Activated T-helper 9 cell treated with anti-CD3 and anti-CD28 coated beads, Interleukin-2, amount 50 U/mL, for 16 hours (primary cell): ENCODE measurements at places on chromosomes 7 and 10.

DNA sequence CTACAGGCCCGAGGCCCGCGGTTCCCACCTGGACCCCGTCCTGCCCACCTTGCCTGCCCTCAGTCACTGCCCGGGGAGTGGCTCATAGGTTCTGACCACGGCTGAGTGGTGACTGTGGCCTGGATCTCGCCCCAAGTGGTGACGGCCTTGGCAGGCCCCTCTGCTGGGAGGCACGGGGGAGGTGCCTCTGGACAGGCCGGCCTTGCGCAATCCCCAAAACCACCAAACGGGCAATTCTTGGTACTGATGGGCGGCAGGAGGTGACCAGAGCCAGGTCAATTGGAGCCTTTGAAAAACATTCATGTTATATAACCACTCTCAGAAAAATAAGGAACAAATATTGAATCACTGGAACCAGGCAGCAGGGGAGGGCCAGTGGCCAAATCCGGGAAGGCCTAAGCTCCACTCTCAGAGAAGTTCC, 83.4 kb downstream of the PRKAG2 start:
- no peak for DNase-seq

DNA sequence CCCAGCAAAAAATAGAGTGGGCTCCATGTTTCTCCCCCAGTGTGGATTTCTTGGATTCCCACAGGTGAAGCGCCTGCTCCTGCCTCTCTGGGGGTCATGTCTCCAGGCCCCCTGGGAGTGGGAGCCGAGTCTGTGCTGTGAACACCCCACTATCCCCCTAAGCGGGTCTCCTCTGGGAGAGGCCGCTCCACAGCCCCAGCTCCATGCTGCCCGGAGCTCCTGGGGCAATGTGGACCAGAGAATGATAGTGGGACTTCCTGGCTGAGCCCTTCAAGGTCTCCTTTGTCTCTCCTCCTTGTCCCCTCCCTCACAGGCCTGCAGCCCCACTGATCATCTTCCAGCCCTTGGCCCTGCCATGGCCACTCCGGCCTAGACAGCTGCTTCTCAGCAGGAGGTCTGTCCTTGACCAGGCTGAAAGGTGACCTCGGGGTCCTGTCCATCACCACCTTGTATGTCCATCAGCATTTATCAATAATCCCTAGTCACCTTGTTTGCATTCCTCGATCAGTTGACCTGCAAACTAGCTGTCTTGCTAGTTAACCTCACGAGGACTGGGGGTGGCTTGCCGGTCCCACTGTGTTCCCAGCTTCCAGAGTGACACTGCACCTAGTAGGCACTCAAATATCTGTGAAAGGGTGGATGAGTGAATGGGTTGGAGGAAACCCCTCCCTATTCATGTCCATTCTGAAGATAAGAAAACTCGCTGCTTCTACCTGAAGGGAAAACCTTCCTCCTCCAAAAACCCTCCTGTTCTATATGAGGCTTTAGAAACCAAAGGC, 776 bp upstream of the CALML3 start:
- no peak for DNase-seq

GRCh38 chr10:23505797-23506465, 67.1 kb downstream of the OTUD1 start:
- DNase-seq = no peak

DNA sequence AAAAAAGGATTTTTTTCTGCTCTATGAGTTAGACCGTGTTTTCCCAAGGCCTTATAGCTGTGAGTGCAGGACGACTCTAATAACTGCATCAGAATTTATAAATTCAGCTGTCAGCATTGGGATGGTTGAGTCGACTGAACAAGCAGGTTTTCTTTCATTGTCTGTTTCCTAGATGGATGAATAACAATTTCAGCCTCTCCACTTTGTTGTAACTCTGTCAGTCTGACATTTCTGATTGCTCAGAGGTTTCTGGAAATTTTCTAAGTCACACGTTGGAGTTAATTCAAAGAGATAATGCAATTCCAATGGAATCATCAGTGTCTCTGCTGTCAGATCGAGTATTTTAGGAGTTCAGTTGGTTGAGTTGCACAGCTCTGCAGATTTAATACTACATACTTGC, 159.2 kb downstream of the CHN2 start:
- DNase-seq = no peak

GRCh38 chr10:119932631-119933030, 40.1 kb downstream of the SEC23IP start:
- no peak for DNase-seq

DNA sequence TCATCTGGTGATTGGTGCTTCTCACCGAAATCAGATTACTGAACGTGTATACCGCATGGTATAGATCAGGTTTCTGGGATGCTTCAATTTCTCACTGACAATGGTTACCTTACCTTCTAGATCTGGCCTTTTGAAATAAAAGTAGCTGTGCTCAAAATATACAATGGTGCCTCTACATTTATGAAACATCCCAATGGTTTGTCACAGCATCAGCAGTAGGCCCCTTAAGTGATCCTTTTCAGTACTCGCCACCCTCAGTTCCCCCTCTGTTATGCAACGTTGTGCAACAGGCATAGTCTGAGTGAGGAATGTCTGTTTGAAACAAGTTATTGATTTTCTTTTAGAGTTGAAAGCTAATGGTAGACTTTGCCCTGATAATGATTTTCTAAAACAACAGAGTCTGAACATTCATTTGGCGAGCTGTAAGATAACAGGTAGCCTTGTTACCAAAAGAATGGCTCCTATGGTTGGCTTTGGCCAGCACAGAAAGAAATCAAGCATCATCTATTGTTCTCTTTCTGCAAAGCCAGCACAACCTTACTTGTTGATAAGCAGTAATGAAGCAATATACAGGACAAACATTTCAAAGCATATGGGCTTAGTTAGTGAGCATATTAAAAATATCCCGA, 693.9 kb downstream of the PARD3 start:
- DNase-seq = no peak

GRCh38 chr7:1415389-1415990, 43.8 kb downstream of the MICALL2 start:
- DNase-seq = no peak

- no peak for DNase-seq
Observed at GRCh38 chr10:75954486-75954885, 523.1 kb downstream of the LRMDA start.

- DNase-seq = no peak
Observed at GRCh38 chr10:77531441-77532001, 106.1 kb downstream of the KCNMA1 start.

DNA sequence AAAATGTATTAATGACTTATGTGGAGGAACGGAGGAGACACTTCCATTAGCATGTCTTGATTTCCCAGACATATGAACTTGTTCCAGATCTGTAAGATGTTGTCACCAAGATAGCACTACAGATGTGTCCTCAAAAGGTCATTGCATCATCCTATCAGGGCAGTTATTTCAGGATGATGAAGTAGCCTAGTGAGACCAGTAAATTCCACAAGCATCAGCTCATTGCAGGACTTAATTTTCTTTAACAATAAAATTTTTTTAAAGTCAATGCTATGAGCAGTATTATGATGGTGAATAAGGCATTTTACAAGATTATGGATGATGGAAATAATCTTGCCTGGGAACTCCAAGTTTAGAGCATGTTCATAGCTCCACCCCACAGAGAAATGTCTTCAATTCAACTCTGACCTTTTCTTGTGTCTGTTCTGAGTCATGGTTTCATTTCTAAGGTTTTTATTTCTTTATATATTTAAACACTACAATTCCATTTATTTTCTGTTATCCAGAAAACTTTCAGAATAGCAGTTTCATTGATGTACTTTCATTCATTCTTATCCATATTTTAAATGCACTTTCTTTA, 1203.3 kb upstream of the CELF2 start:
- DNase-seq = no peak

GRCh38 chr10:13871011-13871410, 284.2 kb downstream of the PRPF18 start:
- DNase-seq = no peak

- DNase-seq = no peak
Observed at GRCh38 chr10:7458556-7458955, 47.7 kb upstream of the SFMBT2 start.

- no peak for DNase-seq
Observed at GRCh38 chr10:124343351-124344265, 75.1 kb downstream of the OAT start.

GRCh38 chr10:113541549-113541927, 11.3 kb upstream of the HABP2 start:
- DNase-seq = no peak

DNA sequence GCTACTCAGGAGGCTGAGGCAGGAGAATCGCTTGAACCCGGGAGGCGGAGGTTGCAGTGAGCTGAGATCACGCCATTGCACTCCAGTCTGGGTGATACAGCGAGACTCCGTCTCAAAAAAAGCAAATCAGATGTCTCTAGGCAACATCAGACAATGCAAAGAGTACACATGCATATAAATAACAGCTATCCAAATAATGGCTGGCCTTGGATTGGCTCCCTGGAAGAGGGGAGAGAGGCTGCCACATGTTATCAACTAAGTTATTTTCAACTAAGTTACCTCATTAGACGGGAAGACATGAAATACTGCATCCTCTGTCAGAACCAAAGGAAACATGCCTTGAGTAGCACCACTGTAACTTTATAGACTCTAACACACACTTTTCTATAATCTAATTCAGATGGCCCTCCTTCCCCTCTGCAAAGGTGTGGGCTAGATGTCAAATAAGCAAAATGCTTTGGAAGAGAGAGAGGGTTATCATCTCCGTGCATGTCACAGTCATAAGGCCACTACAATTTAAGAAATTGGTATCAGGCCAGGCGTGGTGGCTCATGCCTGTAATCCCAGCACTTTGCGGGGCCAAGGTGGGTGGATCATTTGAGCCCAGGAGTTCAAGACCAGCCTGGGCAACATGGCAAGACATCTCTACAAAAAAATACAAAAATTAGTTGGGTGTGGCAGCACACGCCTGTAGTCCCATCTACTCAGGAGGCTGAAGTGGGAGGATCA, 22.5 kb upstream of the SPOCK2 start:
- DNase-seq = no peak

GRCh38 chr10:106504536-106504935, 660.0 kb downstream of the SORCS1 start:
- no peak for DNase-seq

DNA sequence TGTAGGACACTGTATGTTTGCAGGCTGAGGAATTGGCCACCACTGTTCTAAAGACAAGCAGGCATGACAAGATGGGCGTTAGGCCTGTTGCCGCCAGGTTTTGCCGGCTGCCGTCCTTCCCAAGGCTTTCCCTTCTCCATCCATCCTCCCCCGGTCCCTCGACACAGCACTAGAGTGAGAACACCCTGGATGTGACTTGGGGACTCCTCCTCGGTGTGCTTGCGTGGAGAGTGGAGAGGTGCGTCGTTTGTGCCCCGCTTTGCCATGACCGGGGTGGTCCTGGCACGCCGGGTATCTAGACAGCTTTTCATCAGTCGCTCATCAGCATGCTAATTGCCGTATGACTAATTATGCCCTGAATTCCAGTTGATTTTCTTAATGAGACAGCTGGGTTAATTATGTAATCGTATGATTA, 206.6 kb upstream of the SH2B2 start:
- DNase-seq = no peak

DNA sequence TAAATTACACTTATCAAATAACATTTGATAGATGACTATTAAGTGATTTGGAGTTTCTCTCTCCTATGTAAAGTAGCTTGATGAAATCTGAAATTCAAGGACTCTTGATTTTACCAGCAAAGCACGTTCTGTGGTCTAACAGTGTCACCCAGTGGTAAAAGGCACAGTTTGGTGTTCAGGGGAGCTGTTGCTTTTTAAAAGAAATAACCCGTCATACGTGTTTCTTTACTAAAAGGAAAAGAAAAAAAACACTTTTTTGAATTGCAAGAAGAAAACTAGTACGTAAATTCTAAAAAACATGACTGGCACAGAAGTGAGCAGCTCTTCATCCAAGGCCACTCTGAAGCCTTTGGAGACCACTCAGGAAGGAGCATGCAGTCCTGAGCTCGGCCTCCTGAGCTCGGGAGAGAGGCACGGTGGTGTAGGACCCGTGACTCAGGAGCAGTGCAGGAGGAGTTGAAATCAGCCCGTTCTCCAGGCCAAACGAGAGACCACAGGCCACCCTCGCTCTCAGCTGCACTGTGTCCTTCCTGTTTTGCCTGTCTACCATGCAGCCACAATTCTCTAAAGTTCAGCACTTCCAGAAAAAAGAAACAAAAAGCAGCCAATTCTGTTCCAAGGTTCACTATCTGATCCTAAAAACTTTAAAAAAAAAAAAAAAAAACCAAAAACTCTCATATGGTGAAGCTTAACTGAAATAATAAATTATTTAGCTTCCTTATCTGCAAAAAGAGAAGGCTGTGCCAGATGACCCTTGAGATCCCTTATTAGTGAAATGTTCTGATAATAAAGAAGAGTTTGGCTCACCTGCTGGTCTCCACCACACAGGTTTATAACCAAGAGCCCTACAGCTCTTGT, 212.6 kb upstream of the FRMD4A start:
- DNase-seq = no peak

GRCh38 chr10:128759174-128759573, 633.0 kb upstream of the MKI67 start:
- no peak for DNase-seq

GRCh38 chr10:17307123-17307522, 79.1 kb downstream of the VIM start:
- DNase-seq = no peak

- no peak for DNase-seq
Observed at GRCh38 chr7:30697719-30698460, 15.6 kb upstream of the CRHR2 start.

DNA sequence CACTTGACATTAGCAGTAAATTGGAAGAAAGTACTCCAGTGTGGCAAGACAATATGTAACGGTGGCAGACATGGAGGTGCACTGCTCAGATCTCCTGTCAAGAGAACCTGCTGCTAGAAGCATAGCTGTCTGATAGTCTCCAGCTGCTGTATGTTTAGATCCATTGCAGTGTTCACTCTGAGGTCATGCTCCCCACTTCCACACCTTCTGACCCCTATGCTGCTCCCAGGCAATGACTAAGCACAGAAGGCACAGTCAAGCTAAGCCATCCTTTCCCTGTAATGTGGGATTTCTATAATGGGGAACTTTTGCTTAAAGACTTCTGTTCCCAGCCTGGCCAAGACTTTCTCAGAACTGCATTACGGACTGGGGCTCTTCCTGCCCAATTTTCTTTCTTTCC, 315.8 kb downstream of the HPSE2 start:
- DNase-seq = no peak

DNA sequence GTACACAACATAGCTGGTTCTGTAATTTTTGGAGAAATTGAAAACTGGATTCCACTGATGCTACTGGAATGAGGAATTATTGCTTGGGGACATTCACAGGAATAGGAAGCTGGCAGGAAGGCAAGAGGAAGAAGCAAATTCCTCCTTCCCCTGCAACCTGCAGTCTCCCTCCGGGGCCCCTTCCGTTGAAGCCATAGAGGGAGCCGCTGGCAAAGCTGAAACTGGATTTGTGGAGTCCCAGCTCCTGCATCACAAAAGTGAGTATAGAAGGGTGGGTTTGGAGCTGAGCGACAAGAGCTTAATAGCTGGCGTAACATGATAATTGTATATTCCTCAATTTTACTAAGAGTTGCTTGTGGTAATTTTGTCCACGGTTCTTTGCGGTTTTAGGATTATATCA, 190.8 kb downstream of the ADRA2A start:
- DNase-seq = no peak
